ENCODE measurements at places on chromosomes 4 and X. TPM values are rescaled to one million over a fixed set of nuclear protein-coding genes. Genes with fewer than 3 reads are reported as not detected.

GRCh38 chrX:149022485-149022884 is 482.6 kb downstream of the IDS start:
- no peaks in the 10 kb centered on the region for H3K36me3 ChIP-seq
- no peaks in the 10 kb centered on the region for H3K27me3 ChIP-seq
- no peak overlapping the region for H3K4me3 ChIP-seq
- H3K27ac ChIP-seq = no peak overlapping the region
- DNase-seq = no peak

GRCh38 chrX:20101934-20102581 is 14.6 kb downstream of the MAP7D2 start:
- no peak for DNase-seq
- no peaks in the 10 kb centered on the region for H3K27me3 ChIP-seq
- no peaks in the 10 kb centered on the region for H3K4me1 ChIP-seq
- H3K36me3 ChIP-seq = no peaks in the 10 kb centered on the region
- no peak overlapping the region for H3K27ac ChIP-seq
- H3K4me3 ChIP-seq = no peak overlapping the region

- no peaks in the 10 kb centered on the region for H3K27me3 ChIP-seq
- no peaks in the 10 kb centered on the region for H3K36me3 ChIP-seq
- H3K4me1 ChIP-seq = peaks cover 48% of the 10 kb centered on the region
- H3K4me3 ChIP-seq = no peak overlapping the region
Observed at GRCh38 chr4:185740471-185740873, 71.5 kb downstream of the SORBS2 start.

Gene CTAG1A
- total RNA-seq = not detected

Data from ascending aorta (tissue), 2 donors.